ENCODE measurements at places on chromosomes 1 and 21.

- no peak for DNase-seq
Measured at GRCh38 chr1:200834383-200834782, 38.4 kb upstream of the GPR25 start.

DNA sequence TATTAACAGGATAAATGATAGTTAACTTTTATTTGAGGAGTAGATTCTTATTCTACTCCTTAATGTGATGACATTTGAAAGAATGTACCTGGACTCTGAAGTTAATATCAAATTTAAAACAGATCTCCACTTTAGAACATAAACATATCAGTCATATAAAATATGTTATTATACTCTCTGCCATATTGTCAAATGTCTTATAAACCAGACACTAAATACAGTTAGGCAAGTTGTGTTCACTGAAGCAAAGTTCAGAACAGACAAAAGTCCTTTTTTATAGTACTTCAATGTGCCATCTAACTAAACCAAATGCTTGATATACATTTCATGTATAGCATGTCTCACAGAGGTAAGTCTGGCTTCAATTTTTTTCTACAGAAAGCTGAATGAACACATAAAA, 285.2 kb downstream of the AKT3 start:
- DNase-seq, result no peak

GRCh38 chr1:195594322-195594721, 1013.9 kb downstream of the KCNT2 start:
- no peak for DNase-seq

DNA sequence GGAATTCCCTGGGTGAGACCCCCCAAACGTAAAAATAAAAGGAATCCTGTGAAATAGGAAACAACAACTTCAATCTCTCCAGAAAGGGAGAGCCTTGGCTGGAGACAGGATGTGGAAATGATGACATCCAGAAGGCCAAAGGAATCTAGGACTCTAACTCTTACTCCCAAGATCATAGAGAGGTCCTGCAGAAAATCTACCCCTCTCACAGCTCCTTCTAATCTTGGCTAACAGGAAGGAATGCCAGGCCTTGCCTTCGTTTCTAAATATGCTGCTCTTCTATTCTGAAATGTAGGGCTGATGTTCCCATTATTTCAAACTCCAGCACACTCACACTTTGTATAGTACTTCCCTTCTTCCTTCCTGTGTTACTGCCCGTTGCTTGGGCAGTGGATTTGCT, 40.7 kb downstream of the ARHGEF11 start:
- DNase-seq, result no peak

Data from fibroblast of skin of left biceps (primary cell).